ENCODE measurements at places on chromosomes 7 and 10.

- no peak for DNase-seq
These were observed 253.9 kb downstream of the OTUD1 start for GRCh38 chr10:23692736-23693135.

DNA sequence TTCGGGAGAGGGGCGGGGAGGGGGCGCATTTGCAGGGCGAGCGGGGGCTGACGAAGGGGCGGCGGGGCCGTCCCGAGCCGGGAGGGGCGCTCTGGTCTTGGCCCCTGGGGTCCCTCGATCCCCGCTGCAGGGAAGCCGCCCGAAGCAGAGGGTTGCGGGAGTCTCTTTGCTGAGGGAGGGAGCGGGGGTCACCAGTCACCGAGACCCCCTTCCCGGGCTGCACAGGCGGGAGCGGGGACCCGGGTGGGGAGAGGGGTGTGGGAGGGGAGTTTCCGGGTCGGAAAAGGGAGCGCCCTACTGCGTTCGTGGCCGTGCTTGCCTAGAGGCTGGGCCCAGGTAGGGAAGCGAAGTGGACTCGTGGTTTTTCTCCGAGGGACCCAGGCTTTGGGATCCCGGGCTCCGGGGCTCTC lies 422 bp downstream of the AP1S1 start:
- no peak for DNase-seq

DNA sequence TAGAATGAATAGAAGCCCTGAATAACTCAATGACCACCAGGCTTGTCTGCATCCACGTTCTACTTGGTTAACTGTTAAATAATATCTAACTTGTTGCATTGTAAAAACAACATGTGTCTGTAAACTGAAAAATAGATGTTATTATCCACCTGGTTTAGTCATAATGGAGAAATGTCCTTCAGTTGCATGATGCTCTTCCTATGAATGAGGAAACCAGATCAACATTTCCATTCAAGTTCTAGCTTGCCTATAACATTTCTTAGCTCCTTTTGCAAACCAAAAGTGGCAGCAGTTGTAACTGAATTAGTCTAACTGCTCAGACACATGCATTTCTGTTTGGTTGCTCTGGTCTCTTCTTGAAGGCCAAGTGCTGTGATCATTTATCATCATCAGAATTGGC lies 62.9 kb upstream of the BET1 start:
- no peak for DNase-seq

- DNase-seq: no peak
These were observed 25.1 kb downstream of the NRF1 start for GRCh38 chr7:129636641-129637040.

DNA sequence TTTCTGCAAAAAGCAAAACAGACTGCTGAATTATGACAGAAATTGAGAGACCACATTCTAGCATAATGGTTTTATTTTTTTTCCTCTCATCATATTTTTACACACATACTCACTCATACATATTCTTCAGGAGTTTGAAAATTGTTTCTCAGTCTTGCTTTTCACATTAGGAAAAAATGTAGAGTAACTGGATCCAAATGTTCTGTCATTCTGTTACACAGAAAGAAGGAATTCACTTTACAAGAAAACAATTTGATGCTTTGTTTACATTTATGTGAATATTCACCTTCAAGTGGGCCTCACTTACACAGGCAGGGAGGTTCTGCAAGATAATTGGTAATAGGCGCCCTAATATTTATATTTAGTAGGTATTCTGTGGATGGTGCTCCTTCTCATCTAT lies 82.0 kb downstream of the ARL4A start:
- DNase-seq: peak; percentile 34

DNA sequence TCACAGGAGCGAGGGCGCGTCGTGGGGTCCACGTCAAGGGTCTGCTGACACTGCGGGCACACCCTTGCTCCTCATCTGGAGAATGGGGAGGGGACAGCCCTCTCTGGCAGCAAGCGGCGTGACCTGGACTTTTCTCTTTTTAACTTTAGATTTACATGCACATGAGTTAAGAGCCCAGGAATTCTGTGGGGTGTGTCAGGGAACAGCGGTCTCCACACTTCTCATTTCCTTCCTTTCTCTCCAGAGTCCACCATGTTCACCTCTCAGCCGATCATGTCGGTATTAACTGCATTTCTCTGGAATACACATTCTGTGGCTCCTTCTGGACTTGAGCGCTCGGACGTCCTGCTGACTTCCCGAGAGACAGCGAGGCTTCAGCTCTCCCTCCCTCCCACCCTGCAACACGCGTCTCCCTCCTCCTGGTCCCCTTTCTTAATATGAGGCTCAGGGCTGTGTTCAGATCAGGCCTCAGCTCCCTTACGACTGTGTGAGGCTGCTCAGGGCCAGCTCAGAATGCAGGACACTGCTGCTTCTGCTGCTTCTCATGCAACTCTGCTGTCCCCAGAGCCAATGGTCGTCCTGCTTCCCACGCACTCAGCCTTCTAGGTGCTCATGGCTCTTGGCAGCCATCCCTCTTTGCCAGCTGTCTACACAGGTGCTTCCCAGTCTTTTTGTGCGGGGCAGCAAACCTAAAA lies 261.3 kb downstream of the ELFN1 start:
- DNase-seq: no peak

- no peak for DNase-seq
These were observed 1305.3 kb upstream of the LRRTM3 start for GRCh38 chr10:65620404-65621048.

DNA sequence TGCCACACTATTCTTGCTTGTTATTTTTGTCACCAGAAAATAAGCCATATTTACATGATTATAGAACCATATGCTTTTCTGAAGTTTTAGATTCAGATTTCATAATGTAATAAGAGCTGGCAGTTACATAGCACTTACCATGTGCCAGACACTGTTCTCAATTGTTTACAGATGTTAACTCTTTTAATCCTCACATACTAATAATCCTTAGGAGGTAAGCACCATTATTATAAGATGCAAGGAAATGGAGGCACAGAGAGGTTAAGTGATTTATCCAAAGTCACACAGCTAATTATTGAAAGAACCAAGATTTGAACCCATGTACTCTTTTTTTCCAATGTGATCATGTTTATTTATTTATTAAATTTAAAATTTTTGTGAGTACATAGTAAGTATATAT lies 57.2 kb downstream of the CREB5 start:
- DNase-seq: no peak

DNA sequence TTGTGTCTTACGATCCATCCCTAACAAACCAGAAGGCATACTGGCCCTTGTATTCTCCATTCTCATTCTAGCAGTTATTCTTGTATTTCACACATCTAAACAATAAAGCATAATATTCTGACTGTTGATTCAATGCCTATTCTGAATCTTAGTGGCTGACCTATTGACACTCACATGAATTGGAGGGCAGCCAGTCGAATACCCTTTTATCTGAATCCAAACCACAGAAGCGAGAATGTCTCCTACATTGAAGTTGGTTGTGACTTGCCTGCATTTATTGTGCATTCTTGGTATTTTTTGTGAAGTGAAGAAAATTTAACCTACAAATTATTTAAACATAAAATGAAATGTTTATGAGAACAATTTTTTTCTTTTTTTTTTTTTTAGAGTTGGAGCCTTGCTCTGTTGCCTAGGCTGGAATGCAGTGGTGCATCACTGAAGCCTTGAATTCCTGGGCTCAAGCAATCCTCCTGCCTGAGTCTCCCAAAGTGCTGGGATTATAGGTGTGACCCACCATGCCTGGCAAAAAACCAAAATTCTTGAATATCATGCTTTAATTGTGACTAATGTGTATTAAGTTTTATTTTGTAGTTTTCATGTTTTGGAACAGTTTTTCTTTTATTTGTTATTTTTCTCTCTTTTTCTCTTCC lies 22.7 kb downstream of the EXOC4 start:
- no peak for DNase-seq

DNA sequence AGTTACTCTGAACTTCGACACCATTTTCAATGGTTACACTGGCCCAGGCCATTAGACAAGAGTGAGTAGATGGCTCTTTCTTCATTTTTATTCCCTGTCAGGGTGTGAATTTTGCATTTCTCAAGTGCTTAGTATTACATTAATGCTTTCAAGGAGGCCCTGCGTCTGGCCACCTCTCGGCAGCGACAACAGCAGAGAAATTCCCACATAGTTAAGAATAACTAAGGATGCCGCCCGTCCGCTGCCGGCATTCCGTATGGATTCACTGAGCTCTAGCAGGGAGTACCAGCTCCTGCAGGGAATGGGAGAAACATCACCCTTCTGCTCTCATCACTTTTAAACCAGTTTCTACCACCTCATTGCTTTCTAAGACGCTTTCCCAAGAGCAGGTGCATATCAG lies 153.6 kb downstream of the TCERG1L start:
- no peak for DNase-seq

DNA sequence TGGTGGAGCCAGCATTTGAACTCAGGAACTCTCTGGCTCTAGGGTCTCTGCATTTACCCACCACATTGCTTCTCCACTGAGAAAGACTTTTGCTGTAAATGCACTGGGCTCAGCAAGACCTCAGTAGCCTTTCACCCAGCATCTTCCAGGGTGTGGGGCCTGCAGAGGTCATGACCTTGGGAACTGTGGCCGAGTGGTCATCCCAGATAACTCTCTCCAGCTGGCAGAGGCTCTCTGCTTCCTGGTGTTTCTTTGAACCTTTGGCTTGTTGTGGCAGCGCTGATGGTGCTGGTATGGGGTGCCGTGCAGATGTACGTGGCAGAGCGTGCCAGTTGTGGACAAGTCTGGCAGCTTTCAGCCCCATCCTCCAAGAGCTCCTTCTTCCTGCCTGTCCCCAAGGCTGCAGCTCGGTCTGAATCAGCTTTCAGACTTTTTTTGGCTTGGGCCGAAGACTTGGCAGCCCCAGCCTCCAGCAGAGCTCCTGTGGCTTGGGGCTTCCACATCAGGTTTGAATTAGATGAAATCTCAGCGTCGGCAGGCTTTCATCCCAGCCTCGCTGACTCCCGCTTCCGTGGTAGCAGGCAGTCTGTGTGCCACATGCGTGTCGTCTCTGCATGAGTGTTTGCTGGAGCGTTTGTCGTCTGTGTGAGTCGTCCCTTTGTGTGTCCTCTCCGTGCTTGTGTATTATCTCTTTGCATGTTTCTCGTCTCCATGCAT lies 21.5 kb downstream of the ADAMTS14 start:
- peak; percentile 78 for DNase-seq

DNA sequence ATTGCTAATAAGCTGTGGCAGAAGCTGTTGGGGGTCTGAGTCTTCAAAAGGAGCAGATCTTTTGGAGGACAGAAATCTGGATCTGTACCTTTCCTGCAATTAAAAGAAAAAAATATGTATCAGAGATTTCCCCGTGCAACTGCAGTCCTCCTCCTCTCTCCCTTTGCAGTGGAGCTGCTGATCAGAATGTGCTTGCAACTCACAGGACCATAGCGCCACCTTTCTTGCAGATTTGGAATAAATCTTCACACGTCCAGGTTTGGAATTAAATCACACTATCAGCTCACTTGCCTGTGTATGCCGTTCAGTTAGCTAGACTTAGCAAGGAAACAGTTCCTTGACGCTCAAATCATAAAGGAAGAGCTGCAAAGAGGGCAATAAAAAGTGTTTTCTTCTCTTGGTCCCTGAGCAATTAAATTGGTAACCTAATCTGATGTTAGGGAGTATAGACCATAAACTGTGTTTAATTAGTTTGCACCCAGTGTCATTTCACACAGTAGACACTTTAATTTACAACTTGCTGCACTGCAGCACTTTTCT lies 77.4 kb downstream of the PON1 start:
- DNase-seq: peak; percentile 91

GRCh38 chr7:16007911-16008310 lies 321.4 kb upstream of the MEOX2 start:
- no peak for DNase-seq

DNA sequence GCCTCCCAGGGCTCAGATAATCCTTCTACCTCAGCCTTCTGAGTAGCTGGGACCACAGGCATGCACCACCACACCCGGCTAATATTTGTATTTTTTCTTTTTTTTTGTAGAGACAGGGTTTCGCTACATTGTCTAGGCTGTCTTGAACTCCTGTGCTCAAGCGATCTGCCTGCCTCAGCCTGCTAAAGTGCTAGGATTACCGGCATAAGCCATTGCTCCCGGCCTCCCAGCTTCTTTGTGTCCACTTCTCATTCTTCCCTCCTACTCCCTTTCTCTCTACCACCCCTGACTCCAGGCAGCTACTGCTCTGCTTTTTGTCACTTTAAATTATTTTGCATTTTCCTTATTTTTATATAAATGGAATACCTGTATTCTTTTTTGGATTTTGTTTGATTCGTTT lies 83.4 kb downstream of the PALS2 start:
- DNase-seq: peak; percentile 34

DNA sequence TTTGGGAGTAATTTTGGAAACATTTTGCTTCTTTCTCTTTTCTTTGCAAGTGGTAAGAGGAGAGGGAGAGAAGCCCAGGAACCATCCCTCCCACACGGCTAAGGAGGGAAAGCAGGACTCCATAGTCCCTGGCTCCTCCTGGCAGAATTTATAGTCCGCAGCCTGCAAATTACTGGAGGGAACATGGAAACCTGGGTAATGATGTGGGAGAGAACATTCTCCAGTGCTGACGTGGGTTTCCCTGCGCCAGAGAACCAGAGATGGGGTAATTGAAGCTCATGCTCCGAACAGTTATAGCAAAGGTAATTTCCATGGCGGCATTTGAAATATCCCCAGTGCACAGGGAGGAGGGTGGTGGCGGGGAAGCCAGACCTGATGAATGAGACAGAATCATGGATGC lies 320.4 kb downstream of the RPS24 start:
- no peak for DNase-seq

DNA sequence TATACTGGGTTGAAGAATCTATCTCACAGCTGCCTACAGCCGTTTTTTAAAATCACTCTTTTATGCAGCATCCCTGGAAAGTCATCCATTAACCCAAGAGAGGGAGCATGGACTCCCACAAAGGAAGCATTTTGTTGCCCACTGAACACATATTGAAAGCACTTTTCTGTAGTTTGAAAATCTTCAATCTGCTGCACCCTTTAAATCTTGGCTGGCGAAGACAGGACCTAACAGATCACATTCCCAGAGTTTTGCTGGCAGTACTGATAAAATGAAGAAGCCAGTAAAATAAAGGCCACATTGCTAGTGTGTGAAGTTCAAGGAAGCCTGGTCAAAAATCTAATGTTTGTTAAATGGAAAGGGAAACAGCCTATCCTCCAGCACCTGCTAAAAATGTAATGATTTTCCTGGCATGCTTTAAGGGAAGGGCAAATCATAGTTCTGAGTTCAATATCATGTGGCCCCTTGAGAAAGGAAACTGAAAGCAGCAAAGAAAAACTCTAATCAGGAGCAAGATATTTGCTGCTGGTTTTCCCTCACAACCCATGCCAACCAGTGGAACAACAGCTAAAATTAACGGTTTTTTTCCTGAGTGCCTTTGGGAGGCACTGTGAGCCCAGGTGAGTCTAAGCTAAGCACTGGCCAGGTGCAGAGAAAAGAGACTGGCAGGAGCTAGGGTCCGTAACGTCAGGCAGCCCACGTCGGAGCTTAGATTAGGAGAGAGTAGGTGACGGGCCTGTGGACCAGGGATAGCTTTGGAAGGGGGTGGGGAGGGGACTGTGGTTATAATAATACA lies 97.9 kb upstream of the PALS2 start:
- no peak for DNase-seq
